ENCODE measurements at places on chromosomes 4 and X.
A peak's percentile ranks its signal among the peaks of the same experiment; 100 is the strongest.

GRCh38 chr4:172521248-172521647 is 647.4 kb upstream of the GALNT7 start:
- DNase-seq = no peak

DNA sequence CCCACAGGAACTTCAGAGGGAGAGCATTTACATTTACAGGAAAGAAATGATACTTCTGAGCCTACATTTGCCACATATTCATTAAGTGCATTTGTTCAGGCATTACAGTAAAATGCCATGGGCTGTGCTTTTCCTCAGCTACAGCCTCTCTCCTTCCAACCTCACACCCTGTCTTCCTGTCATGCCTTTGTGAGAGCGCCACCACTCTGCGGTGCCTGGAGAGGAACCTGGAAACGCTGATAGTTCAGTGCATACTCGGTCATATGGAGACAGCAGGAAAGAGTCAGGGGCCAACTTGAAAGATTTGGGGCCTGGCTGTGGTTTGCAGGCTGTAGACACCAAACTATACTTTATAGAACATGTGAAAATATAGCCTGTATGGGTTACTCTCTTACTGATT is 40.5 kb downstream of the NFKB1 start:
- peak; percentile 24 for DNase-seq

- DNase-seq = no peak
Measured at GRCh38 chrX:38150993-38151392, 69.7 kb downstream of the SRPX start.

GRCh38 chr4:24190761-24191695 is 301.2 kb upstream of the PPARGC1A start:
- DNase-seq = no peak

DNA sequence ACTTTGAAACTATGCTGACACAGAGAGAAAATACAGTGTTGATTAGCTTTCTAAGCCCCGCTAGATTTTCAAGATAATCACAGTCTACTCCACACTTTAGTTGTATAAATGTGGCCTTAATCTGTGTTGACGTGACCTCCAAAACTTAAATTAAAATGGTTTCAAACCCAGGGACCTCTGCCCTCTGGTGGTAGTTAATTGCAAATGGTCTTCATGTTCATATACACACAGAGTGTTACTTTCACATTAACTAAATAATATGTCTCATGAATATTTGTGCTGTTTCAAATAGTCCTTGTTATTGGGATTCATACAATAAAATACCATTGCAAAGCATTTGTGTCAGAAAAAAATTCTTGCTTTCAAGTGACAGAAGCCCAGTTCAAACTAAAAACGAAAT is 64.3 kb downstream of the TASL start:
- no peak for DNase-seq

- DNase-seq = no peak
Measured at GRCh38 chr4:148944839-148945219, 502.6 kb upstream of the NR3C2 start.

DNA sequence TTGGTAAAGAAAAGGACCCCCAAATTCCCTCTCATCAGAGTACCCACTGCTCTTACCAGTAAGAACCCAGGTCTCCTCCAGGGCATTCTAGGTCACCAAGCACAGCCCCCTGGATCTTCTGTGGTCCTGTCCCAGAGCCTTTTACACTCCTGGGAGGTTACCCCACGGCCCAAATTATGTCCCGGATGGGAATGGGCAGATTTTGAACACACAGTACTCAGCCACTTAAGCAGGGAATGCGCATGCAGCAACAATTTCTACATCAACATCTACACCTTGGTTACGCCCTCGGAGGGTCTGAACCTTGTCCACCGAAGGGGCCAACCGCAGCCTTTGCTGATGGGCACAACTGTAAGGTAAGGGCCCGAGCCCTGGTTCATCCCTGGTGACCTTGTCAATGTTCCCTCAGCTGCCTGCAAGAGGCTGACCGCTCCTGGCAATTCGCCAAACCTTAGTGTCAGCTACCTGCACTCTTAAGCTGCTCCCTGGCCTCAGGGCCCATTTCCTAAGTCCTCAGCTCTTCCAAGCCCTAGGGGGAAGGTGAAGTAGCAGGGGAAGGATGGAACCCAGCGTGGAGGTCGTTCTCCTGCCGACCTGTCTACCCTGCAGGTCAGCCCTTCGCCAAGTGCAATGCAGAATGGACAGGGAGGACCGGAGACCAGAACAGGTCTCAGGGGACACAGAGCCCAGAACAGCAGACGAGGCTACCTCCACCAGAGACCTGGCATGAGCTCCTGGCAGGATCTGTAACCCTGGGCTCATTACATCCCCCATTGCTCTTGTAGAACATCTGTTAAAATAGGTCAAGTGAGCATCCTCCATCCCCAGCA is 5.9 kb downstream of the TIMP1 start:
- DNase-seq = no peak
